Thymus (tissue), 14 donors: ENCODE measurements at places on chromosomes 1 and 21.

GRCh38 chr1:41434748-41435449 is 49.6 kb downstream of the EDN2 start:
- no peak for DNase-seq

DNA sequence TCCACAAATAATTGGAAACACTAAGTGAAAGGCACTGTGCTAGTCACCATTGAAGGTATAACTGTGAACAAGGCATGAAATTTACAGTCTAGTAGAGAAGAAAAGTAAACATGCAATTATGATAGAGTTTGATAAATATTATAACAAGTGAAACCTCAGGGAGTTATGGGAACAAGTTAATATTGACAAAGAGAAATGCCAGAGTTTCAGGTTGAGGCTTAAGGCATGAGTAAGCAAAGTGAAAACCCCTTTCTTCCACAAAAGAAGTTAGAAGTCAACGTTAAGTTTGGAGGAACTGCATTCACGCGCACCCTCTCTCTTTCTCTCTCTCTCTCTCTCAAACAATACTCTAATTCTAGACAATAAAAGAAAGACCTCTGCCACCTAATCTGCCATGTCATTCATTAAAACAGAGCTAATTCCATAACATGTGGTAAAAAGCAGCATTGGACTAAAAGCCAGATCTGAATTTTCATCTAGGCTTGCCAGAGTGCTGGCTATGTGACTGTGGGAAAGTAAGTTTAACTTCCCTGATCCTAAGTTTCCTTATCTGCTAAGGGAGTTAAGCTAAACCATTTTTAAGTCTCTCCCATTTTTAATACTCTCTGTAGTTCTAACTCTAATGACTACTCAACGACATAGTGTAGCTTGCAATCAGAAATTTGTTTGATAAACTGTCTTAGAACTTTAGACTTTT is 22.0 kb downstream of the SLC44A5 start:
- DNase-seq, result no peak

DNA sequence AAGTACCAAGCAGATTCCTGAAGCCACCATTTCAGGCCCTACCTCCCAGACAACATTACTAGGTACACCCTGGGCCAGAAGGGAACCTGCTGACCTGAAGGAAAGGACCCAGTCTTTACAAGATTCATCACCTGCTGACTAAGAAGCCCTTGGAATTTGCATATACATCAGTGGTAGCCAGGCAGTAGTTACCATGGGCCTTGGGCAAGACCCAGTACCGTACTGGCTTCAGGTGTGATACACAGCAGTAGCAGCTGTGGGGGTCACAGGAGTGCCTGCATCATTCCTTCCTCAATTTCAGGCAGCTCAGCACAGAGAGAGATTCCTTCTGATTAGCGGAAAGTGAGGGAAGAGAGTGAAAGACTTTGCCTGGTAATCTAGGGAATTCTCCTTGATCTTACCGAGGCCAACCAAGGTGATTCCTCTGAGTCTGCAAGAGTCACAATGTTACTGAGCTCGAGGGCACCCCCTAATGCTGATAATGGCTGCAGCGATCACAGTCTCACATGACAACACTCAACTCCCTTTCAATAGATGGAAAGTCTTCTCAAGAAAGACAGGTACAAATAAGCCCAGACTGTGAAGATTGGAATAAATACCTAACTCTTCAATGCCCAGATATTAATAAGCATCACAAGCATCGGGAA is 22.0 kb upstream of the UHMK1 start:
- no peak for DNase-seq

GRCh38 chr1:163561580-163562295 is 240.0 kb downstream of the NUF2 start:
- DNase-seq, result no peak

DNA sequence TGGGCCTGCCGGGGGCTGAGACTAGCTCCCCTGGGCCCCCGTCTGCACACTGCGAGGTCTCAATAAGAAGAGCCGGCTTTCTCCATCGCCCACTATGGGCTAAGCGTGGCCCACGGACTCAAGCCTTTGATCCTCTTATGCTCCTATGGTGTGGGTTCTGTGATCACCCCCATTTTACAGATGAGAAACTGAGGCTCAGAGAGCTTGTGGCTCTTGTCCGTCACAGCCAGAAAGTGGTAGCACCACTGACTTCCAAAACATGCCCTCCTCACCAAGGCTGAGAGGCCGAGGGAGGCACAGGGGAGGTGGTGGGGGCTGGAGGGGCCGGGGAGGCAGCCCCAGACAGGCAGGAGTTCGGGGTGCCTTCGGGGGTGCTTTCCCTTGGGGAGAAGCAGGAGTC is 39.0 kb upstream of the CASZ1 start:
- DNase-seq, result no peak

DNA sequence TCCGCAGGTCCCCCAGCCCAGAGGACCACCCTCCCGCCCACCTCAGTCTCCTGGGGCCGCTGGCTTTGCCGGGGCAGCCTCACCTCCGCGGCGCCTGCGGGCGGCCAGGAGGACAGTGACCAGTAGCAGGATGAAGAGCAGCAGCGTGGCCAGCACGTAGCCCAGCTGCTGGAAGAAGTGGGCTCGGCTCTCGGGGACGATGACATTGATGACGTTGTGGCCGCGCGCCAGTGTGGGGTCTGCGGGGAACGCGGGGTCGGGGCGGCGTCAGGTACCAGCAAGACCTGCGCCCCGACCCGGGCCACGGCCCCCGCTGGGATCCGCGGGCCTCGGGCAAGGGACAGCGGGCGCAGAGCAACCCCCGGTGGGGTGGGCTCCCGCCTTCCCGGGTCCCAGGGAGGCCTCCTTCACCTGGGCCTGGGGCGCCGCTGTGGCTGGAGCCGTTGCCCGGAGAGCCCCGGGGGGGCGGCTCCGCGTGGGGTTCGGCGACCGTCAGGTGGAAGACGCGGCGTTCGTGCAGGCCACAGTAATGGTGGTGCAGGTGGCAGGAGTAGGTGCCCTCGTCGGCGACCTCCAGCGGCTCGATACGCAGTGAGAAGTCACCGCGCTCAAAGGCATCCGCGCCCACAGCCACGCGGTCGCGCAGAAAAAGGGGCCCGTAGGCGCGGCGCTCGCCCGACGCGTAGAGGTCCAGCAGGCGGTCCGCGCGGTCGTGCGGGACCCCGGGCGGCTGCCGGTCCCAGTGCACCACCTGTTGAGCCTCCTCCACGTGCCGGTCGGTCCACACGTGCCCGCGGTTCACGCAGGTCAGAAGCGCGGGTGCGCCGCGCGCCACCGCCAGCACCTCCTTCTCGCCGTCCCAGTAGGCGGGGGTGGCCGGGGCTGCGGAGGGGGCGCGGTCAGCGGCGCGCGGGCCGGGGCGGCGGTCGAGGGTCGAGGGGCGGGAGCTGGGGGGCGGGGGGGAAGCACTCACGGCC is 3.8 kb downstream of the MXRA8 start:
- no peak for DNase-seq

GRCh38 chr1:99216956-99217355 is 47.3 kb upstream of the PLPPR4 start:
- no peak for DNase-seq

DNA sequence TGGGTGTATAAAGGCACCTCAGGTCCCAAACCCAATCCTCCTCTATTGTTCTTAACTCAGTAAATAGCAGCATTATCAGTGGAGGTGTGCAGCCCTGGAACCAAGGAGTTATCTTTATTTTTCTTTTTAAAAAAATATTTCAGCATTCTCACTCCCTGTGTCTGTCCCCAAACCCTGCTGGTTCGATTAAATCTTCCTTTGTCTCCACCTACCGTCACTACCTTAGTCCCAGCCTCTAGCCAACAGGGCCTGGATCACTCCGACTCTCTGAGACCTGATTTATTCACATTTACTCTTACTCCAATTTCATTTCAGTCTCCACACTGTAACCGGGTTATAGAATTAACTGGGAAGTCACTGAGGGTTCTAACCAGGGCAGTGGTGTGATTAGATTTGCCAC is 39.1 kb upstream of the FAM89A start:
- no peak for DNase-seq

DNA sequence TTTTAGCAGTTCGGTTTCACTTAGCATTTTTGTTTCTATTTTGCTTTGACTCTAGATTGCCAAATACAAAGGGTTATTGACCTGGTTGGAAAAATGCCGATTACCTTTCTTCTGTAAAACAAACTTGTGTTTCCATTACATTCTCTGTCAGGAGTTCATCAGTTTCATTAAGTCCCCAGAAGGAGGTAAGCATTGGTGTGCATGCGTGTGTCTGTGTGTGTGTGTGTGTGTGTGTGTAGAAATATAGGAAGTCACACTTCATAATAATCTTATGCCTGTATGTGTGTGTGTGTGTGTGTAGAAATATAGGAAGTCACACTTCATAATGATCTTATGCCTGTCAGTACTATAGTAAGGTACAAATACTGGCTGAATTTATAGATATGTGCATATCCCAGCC is 10.0 kb downstream of the RGSL1 start:
- no peak for DNase-seq

GRCh38 chr1:182366596-182366995 is 25.0 kb downstream of the GLUL start:
- DNase-seq, result no peak

GRCh38 chr1:28244549-28245251 is 8.8 kb downstream of the ATP5IF1 start:
- no peak for DNase-seq

- no peak for DNase-seq
These were observed 7.4 kb downstream of the PLEKHN1 start for GRCh38 chr1:973459-974292.

- no peak for DNase-seq
These were observed 63.3 kb downstream of the FYB2 start for GRCh38 chr1:56755911-56756310.

DNA sequence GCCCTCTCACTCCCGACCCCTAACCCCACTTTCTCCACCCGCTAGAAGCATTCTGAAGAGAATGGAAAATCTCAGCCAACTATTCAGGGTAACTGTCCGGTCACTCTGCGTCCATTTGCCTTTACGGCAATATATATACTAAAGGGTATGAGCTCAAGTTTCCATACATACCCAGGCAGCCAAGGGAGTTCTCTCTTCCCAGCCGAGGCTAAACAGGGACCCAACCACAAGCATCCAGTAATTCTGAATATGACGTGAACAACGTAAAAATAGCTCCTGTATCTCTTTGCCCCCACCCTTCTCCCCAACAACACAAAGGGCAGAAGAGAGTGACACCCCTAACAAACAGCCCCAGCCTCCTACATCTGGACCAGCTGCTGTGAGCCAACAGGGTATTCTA is 67.7 kb downstream of the SSBP3 start:
- DNase-seq, result no peak

GRCh38 chr1:32622806-32623681 is 27.3 kb downstream of the ZBTB8OS start:
- peak; percentile 24 for DNase-seq

DNA sequence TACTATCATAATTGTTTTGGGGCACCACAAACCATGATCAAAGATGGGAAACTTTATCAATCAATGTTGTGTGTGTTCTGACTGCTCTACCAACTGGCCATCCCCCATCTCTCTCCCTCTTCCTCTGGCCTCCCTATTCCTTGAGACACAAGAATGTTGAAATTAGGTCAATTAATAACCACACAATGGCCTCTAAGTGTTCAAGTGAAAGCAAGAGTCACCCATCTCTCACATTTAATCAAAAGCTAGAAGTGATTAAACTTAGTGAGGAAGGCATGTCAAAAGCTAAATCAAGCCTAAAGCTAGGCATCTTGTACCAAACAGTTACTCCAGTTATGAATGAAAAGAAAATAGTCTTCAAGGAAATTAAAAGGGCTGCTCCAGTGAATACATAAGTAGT is 390.3 kb upstream of the NFIA start:
- DNase-seq, result no peak

DNA sequence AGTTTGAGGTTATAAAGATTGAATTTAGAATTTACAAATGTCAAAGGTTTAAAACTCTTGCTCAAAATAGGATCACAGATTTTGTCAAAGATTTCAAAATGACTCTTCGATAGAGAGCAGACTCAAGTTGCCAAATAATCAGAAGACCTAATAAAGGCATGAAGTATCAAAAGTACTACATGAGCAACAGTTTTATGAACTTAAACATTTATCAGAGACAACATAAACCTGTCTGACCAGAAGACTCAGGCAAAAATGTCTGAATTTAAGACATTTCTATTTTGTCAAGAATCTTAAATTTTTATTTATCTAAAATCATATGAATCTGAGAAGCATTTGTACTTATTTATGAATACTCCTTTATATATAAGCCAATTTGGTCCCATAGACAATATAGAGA is 330.9 kb downstream of the PTPRU start:
- DNase-seq, result no peak

GRCh38 chr1:62823556-62823955 is 39.6 kb downstream of the ATG4C start:
- DNase-seq, result no peak

GRCh38 chr1:203673550-203674411 is 47.1 kb downstream of the ATP2B4 start:
- peak; percentile 71 for DNase-seq

- DNase-seq, result no peak
These were observed 28.6 kb downstream of the KAZN start for GRCh38 chr1:14626869-14627607.

DNA sequence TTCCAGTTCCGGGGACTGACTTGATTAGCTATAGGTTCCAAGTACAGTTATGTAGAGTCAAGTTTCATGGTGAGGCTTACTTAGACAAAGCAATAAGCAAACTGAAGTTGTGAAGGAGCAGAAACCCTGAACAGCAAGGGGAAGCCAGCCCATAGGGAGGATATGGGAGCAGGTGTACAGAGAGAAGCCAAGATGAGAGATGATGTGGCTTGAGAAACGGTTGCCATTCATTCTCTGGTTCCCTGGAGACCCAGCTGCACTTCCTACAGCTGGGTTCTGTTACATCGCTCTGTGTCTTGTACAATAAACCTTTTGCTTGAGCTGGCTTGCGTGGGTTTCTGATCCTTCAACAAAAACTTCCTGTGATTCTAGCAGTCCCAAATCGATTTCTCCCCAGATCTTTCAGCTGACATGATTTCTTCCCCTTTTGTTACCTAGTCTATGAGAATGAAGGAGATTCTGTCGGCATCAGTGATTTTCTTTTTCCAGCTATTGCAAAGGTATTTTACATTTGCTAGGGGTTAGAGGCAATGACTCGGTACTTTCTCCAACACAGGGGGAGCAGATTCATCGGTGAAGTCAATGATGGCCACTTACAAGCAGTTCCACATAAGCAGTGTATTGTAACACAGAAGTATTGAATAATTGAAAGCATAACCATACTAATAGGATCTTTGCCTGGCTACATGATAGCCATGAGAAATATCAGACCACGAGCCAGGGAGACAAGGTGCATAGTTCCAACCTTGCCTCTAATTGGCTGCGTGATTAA is 67.3 kb downstream of the URB2 start:
- DNase-seq, result no peak

GRCh38 chr1:23470282-23471070 is 13.5 kb downstream of the ASAP3 start:
- DNase-seq, result no peak

- DNase-seq, result no peak
These were observed 17.8 kb downstream of the KIF2C start for GRCh38 chr1:44757420-44757819.

DNA sequence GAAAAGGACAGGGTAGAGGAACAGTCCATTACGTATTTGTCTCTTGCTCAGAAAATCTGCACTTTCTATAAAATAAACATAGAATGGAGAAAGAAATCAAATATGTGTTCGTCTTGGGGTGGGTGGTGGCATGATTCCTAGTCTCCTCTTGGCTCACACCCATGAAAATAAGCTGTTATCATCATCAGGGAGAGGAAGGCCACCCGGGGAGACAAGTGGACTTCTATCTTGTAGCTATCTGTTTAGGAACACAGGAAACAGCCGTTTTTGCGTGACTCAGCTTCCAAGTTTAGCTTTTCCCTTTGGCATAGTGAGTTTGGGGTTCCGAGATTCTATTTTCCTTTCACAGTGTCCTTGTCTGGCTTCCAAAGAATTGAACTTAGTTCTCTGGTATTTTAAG is 622.3 kb downstream of the PTPRU start:
- no peak for DNase-seq
